ENCODE measurements at places on chromosomes 16 and 17. TPM values are rescaled to one million over a fixed set of nuclear protein-coding genes. Genes with fewer than 3 reads are reported as not detected.
A peak's percentile ranks its signal among the peaks of the same experiment; 100 is the strongest.

- no peak for DNase-seq
- no peaks in the 10 kb centered on the region for H3K4me1 ChIP-seq
- H3K27ac ChIP-seq = no peak overlapping the region
- no peak overlapping the region for H3K4me3 ChIP-seq
- peaks cover 34% of the 10 kb centered on the region for H3K27me3 ChIP-seq
- no peaks in the 10 kb centered on the region for H3K36me3 ChIP-seq
These were observed 7.1 kb upstream of the MPP2 start for GRCh38 chr17:43914451-43914850.

- H3K4me3 ChIP-seq = peak overlapping the region; percentile 41
- H3K27ac ChIP-seq = peak overlapping the region; percentile 51
- DNase-seq = peak; percentile 52
- H3K4me1 ChIP-seq = peaks cover 18% of the 10 kb centered on the region
- no peaks in the 10 kb centered on the region for H3K36me3 ChIP-seq
These were observed 23.9 kb upstream of the HEATR6 start for GRCh38 chr17:60102632-60103096.

The NTN3 gene
- total RNA-seq = 1.3 TPM

DNA sequence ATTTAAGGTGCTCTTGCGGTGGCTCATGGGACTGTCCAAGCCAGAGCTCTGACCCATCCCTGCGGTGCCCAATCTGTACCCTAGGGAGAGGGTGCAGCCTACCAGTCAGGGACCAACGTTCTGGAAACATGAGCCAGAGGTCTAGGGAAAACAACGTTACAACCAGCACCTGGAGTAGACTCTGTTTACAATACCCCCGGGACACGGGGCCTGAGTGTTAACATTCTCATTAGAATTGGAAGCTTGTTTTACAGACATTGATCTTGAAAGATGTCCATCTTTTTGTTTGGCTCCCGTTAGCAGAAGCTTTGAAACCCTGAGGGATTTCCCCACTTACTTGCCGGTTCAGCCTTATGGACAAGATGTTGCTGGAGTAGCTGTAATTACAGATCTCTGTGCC is 6.9 kb downstream of the WIPI1 start:
- H3K4me1 ChIP-seq = peaks cover 4% of the 10 kb centered on the region
- H3K36me3 ChIP-seq = peaks cover 16% of the 10 kb centered on the region
- H3K27ac ChIP-seq = no peak overlapping the region

The MIF4GD gene
- total RNA-seq = 5.0 TPM

The NAA38 gene
- total RNA-seq = 56.2 TPM

GRCh38 chr16:76278086-76278485 is 885 bp downstream of the CNTNAP4 start:
- peaks cover 2% of the 10 kb centered on the region for H3K27me3 ChIP-seq
- H3K36me3 ChIP-seq = no peaks in the 10 kb centered on the region
- no peak for DNase-seq
- no peak overlapping the region for H3K27ac ChIP-seq
- H3K4me3 ChIP-seq = no peak overlapping the region

- no peaks in the 10 kb centered on the region for H3K36me3 ChIP-seq
- no peak overlapping the region for H3K4me3 ChIP-seq
- H3K4me1 ChIP-seq = peaks cover 3% of the 10 kb centered on the region
- peaks cover 27% of the 10 kb centered on the region for H3K27me3 ChIP-seq
- DNase-seq = no peak
- no peak overlapping the region for H3K27ac ChIP-seq
These were observed 19.8 kb upstream of the NTN1 start for GRCh38 chr17:9001559-9001958.

The DNAH3 gene
- not detected for total RNA-seq

- H3K4me1 ChIP-seq = no peaks in the 10 kb centered on the region
- H3K36me3 ChIP-seq = no peaks in the 10 kb centered on the region
- H3K27me3 ChIP-seq = no peaks in the 10 kb centered on the region
- H3K27ac ChIP-seq = no peak overlapping the region
These were observed 732.5 kb upstream of the RBFOX1 start for GRCh38 chr16:6600167-6600566.

The KREMEN2 gene
- 7.5 TPM for total RNA-seq

The CDR2L gene
- total RNA-seq = 59.1 TPM

The SHISA9 gene
- total RNA-seq = 73.0 TPM

DNA sequence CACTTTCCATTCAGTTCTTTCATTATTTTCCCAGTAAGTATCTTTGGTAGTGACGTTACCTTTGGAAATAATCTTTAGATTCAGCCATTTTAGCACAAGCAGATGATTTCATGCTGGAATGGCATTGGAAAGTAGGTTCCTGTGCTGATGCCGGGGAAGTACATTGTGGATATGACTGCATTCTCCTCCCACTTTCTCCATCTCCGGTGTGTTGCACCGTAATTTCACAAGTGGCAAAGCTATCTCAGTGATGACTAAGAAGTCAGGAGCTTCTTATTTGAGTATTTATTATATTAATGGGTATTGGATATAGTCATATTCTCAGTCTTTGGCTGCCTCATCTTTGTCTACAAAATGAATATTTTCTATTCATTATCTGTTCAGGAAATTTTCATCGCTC is 69.8 kb downstream of the MRTFB start:
- H3K36me3 ChIP-seq = no peaks in the 10 kb centered on the region
- H3K4me1 ChIP-seq = no peaks in the 10 kb centered on the region
- DNase-seq = no peak
- no peak overlapping the region for H3K27ac ChIP-seq
- no peak overlapping the region for H3K4me3 ChIP-seq

The HLF gene
- 0.07 TPM for total RNA-seq

GRCh38 chr17:55576237-55576995 is 65.2 kb upstream of the SMIM36 start:
- peak; percentile 84 for DNase-seq
- H3K27me3 ChIP-seq = no peaks in the 10 kb centered on the region
- H3K36me3 ChIP-seq = no peaks in the 10 kb centered on the region

The CHST5 gene
- not detected for total RNA-seq

The CISD3 gene
- 13.1 TPM for total RNA-seq

The SNX20 gene
- not detected for total RNA-seq

DNA sequence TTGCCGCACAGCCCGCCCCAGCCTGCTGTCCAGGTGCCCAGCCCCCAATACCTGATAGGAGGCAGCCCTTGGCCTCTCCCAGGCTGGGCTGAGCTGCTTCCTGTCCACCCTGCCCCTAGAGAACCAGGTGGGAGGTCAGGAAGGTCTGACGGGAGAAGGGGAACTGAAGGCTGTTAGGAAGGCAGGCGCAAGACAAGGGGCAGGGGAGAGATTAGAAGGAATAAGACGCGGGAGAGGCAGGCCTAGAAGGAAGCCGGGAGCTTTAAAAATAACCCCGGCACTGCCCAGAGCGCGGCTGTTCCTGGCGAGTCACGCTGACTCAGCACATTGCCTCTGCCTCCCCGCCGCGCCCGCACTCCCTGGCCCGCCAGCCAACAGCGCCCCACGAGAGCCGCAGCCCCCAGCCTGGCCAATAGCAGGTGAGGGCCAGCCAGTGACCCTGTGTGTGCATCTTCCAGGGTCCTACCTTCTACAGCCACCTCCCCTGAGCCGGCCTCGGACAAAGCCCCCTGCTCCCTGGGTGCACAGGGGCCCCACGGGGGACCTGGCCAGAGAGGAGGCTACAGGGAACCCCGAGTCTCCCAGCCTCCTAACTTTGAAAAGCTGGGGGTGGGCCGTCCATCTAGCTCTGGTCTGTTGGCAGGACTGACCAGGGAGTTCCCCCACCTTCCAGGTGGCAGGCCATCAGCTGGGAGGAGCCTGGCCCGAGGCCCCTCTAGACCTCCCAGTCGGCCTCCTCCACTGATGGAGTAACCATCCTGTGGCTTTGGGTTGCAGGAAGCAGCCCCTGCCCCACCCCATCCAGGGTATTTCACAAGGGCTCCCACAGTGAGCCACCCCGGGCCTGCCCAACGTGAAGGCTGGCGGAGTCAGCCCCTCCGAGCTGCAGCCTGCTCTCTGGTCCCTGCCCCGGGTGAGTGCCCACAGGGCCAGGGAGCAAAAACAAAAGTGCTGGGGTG is 4.0 kb downstream of the MAFG start:
- no peaks in the 10 kb centered on the region for H3K27me3 ChIP-seq
- H3K4me3 ChIP-seq = peak overlapping the region; percentile 48
- DNase-seq = peak; percentile 62
- H3K36me3 ChIP-seq = peaks cover 5% of the 10 kb centered on the region
- peak overlapping the region; percentile 68 for H3K27ac ChIP-seq
- H3K4me1 ChIP-seq = peaks cover 28% of the 10 kb centered on the region

GRCh38 chr17:6067060-6067459 is 3.1 kb upstream of the WSCD1 start:
- H3K4me3 ChIP-seq = no peak overlapping the region
- peaks cover 36% of the 10 kb centered on the region for H3K27me3 ChIP-seq
- H3K4me1 ChIP-seq = peaks cover 2% of the 10 kb centered on the region
- no peak for DNase-seq
- no peak overlapping the region for H3K27ac ChIP-seq

The MRPL10 gene
- 29.8 TPM for total RNA-seq

The PLD2 gene
- 21.4 TPM for total RNA-seq

GRCh38 chr16:67457611-67458010 is 23.3 kb downstream of the ATP6V0D1 start:
- H3K27ac ChIP-seq = no peak overlapping the region
- DNase-seq = no peak
- H3K27me3 ChIP-seq = no peaks in the 10 kb centered on the region
- peaks cover 9% of the 10 kb centered on the region for H3K4me1 ChIP-seq

DNA sequence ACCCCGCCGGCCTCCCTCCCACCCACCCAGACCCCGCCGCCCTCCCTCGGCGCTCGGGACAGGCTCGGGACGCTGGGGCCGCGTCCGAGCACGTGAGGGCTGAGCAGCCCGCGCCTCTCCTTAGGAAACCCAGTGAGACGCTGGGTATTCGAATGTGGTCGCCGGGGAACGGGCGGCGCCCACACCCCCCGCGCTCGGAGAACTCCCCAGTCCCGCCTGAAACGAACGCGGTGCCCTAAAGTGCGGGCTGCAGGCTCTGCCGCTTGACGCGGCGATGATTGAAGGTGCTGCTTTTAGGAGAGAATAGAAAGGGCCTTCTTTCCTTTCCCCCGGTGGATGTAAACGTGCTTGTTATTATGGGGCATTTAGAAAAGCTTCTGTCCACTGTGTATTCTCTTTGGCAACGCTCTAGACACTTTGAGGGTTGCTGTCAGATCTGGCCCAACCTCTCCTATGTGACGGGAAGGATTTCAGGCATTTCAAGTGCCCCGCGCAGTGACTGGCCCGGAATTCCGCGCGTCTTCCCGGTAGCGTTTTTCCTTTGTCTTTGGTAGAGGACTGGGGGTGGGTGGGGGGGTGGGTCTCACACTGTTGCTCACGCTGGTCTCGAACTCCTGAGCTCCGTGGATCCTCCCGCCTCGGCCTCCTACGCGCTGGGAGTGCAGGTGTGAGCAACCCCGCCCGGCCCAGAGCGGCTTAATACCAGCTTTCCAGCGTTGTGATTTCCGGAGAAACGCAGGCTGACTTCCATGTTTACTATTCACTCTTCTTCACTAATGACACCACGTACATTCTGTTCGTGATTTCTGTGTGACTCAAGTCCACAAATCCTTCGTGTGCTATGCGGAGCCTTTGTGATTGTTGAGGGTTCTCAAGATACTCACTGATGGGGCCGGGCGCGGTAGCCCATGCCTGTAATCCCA is 21.8 kb upstream of the FOXK2 start:
- H3K36me3 ChIP-seq = no peaks in the 10 kb centered on the region
- peak overlapping the region; percentile 55 for H3K4me3 ChIP-seq
- no peaks in the 10 kb centered on the region for H3K27me3 ChIP-seq
- peak; percentile 87 for DNase-seq
- H3K4me1 ChIP-seq = peaks cover 11% of the 10 kb centered on the region

GRCh38 chr16:1613211-1613622 is 1.1 kb downstream of the CRAMP1 start:
- peaks cover 37% of the 10 kb centered on the region for H3K4me1 ChIP-seq
- no peaks in the 10 kb centered on the region for H3K27me3 ChIP-seq
- DNase-seq = no peak

DNA sequence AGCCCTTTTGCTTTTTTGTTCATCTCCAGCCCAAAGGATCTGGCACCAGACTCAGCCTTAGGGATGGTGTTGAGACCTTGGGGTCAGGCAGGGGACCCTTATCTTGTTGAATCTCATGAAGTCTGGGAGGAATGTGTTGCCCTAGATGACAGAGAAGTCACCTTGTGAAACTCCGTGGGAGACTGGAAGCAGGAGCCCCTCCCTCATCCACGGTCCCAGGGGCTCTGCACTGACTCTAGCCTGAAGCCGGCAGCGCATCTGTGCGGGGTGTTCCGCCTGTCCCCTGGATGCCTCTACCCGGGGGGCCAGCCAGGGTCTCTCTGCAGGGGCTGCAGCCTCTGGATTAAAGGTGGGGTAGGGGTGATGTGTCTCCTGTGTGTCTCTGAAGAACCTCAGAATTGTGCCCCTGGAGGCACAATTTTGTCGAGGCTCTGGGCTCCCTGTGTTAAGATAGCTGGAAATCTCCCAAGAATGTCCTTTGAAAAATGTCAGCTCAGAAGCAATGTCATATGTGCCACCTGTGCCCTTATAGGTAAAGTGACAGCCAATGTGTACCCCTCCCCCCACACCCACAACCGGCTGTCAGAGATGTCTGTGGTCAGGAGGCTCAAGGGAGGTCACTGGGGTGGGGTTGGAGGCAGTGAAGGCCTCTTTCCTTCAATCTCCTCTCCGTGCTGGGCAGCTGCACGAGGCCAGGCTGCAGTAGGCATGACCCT is 32.1 kb upstream of the CDC42EP4 start:
- no peak for DNase-seq
- no peaks in the 10 kb centered on the region for H3K36me3 ChIP-seq
- no peaks in the 10 kb centered on the region for H3K27me3 ChIP-seq
- H3K4me1 ChIP-seq = peaks cover 45% of the 10 kb centered on the region
- H3K4me3 ChIP-seq = no peak overlapping the region

The C17orf107 gene
- total RNA-seq = 3.9 TPM

DNA sequence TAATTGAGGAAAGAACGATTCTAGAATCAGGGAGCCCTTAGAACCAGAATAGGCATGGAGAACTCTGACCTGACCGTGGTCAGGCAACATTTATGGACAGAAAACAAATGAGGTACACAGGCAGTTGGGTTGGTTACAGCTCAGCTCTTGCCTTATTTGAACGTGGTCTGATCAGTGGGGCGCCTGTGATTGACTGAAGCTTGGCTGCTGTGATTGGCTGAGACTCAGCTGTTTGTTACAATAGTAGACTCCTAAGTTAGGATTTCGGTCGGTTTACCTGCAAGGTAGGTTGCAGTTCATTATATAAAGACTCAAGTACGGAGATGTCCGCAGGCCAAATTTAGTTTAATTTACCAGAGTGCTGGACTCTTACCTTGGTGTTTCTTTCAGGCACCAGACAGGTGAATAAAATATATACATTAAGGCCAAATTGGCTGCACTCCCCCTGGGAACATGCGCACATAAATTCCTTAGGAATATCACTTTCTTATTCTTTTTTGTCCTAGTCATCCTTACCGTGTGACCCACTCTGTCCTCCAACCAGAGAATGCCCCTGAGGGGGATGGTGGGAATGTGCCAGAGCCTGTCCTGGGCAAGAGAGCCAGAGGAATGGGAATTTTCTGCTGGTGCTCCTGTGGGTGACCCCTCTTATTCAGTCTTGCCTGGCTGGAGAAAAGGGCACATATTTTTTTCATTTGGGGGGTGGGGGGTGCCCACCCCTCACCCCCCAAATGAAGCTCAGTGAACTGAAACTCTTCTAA is 7.5 kb upstream of the CSNK2A2 start:
- H3K36me3 ChIP-seq = no peaks in the 10 kb centered on the region
- H3K27ac ChIP-seq = no peak overlapping the region
- H3K4me3 ChIP-seq = no peak overlapping the region
- DNase-seq = no peak
- no peaks in the 10 kb centered on the region for H3K4me1 ChIP-seq
- peaks cover 15% of the 10 kb centered on the region for H3K27me3 ChIP-seq

The KRTAP4-6 gene
- total RNA-seq = not detected
